ENCODE measurements at places on chromosomes 1 and 21.

GRCh38 chr1:30977511-30977910 is 69.0 kb upstream of the SDC3 start:
- DNase-seq, result no peak

- DNase-seq, result no peak
Observed at GRCh38 chr1:197358959-197359358, 90.9 kb downstream of the CRB1 start.

- DNase-seq, result no peak
Observed at GRCh38 chr1:169707912-169708604, 3.4 kb downstream of the SELL start.

DNA sequence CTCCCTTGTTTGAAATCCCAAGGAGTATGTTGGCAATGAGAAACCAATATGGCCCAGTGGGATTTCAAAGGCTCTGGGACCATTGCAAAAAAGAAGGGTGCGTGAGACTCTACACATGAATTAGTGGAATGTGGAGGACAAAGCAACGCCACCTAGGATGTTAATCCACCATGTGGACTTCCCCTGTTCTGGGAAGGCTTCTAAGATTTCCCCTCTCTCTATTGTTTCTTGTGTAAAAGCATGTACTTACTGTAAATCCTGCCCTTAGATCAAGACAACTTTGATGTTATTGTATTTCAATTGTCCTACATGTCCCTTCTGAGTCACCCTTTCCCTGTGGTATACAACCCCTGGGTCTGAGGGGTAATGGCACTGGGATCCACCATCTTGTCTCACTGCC is 4.7 kb upstream of the ACADM start:
- DNase-seq, result no peak

- DNase-seq, result no peak
Observed at GRCh38 chr1:28534671-28535070, 18.2 kb upstream of the TRNAU1AP start.

GRCh38 chr21:40070871-40071270 is 203.6 kb downstream of the PCP4 start:
- DNase-seq, result no peak

DNA sequence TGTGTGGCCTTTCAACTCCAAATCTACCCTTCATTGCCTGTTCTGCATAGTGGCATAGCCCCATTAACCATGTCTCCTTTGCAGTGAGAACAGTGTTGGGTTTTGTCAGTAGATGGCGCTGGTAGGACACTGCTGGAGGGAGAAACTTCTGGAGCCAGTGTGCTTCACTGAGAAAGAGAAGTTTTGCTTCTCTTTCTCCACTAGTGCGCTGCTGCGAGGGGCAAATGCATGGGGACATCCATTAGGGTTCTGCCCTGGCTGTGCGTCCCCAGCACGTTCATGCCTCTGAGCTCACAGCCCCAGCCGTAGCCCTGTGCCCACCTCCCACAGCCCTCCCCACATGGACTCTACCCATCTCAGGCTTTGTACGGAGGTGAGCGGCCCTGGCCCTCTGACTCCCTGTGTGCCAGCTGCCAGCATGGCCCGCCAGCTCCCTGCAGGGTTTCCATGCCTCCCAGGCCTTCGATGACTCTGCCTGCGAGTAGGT is 53.1 kb downstream of the RIMS3 start:
- DNase-seq, result peak; percentile 87

GRCh38 chr1:210883821-210884220 is 250.1 kb downstream of the KCNH1 start:
- DNase-seq, result no peak

DNA sequence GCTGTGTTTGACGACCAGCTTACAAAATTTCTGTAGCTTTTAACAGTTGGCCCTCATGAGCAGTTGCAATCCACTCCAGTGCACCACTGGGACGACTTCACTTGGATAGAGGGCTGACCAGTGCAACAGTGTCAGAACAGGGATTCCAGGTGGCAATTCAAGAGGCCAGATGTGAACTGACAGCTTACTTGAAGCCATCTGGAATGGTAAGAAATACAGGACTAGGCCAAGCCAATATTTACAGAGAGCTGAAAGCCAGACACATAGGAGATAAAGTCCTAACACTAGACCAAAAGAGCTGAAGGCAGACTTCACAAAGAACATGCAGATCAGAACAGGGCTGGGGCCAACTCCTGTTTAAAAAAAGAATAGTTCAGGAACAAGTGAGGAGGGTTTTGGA is 93.5 kb upstream of the NFIA start:
- DNase-seq, result no peak

- DNase-seq, result no peak
Observed at GRCh38 chr1:154703170-154703569, 95.2 kb upstream of the ADAR start.

DNA sequence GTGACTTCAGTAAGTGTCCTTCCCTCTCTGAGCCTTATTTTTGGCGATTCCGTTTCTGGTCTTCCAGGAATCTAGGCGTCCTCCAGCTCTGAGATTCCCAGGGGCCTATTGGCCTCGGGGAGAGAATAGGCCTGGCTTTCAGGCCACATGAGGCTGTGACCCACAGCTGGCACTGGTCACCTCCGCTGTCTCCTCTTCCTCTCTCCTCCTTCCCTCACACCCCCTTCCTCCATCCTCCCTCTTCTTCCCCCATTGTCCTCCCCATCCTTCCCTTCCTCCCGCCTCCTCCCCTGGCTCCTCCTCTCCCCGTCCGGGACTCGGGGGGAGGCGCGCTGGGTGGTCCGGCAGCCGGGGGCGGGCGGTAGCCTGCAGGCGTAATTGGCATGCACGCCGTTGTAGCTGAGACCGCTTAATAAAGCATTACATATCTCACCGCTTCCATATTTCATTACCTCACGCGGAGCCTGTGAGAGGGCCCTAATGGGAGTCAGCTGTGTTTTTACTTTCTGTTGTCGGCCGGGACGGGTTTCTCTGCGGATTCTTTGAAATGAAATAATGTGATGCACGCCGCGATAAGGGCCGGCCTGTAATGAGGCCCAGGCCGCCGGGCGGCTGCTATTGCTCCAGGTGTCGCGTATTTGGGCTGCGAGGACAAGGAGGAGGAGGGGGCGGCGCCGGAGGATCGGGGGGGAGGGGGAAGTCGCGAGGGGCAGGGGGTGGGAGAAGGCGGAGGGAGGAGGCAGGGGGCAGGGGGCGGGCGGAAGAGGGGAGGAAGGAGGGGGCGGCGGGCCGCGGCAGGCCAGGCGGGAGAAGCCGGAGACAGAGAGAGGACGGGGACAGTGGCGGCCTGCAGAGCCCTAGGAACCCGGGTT is 95.3 kb downstream of the FOXD2 start:
- peak; percentile 40 for DNase-seq

DNA sequence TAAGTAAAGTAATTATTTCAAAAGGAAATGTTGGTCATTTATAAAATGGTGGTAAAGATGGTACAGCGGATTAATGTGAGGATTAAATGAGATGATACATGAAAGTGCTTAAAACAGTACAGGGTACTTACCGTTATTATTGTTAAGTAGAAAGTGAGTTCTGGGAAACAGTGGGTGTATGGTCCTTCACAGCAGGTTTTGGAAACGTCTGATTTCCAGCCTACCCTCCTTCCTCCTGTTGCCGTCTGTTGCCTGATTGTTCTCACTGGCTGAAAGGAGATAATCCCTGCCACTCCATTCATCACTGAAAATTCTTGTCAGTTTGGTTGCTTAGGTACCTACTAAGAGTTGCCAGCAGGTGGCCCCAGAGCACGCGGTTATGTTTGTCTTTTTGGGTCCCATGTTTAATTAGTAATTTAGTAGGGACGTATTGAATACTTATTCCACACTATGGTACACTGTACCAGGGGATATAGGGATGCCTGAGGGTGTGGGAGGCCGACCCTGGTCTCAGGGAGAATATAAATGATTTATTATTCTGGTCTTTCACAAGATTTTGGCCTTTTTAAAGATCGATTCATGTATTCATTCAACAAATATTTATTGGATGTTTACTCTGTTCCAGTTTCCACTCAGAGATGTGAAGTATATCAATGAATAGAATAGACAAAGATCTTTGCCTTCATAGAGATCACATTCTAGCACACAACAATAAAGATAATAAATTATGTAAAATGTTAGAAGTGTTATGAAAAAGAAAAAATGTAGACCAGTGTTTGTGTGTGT is 30.8 kb upstream of the RPTN start:
- peak; percentile 73 for DNase-seq

GRCh38 chr21:46515109-46515508 is 56.4 kb downstream of the DIP2A start:
- peak; percentile 35 for DNase-seq

DNA sequence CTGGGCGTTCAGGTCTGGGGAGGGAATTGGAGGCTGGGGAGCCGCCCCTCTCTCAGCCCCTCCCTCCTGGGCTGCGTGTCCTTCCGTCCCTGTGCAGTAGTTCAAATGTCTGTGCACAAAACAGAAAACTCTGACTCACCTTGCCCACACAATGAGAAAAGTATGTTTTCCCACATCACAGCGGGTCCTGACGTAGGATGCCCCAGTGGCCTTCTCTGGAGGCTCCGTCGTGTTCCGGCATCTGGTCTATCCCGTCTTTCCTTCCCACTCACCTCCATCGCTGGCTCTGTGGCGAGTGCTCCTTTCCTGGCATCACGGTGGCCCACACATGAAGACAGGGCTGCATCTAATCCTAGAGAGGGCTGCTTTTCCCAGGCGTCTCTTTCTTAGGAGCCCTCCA is 224.0 kb downstream of the KAZN start:
- DNase-seq, result no peak

DNA sequence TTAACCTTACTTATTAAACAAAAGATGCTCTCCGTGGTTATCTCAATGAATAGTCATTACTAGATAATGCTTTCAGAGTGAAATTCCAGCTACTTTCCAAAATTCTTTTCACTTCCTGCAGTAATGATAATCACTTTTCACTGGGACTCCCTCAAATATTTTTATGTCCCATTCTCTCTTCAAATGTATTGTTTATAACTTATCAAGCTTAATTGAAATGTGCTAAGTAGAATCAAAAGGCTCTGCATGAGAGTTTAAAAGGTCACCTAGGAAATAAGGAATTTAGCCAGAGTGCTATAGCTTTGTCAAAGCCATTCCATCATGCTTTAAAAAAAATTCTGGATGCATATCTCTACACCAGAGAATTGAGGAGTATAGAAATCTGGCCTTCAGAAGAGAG is 106.4 kb downstream of the ODF2L start:
- DNase-seq, result no peak

GRCh38 chr1:158005224-158005623 is 11.8 kb downstream of the KIRREL1 start:
- no peak for DNase-seq

DNA sequence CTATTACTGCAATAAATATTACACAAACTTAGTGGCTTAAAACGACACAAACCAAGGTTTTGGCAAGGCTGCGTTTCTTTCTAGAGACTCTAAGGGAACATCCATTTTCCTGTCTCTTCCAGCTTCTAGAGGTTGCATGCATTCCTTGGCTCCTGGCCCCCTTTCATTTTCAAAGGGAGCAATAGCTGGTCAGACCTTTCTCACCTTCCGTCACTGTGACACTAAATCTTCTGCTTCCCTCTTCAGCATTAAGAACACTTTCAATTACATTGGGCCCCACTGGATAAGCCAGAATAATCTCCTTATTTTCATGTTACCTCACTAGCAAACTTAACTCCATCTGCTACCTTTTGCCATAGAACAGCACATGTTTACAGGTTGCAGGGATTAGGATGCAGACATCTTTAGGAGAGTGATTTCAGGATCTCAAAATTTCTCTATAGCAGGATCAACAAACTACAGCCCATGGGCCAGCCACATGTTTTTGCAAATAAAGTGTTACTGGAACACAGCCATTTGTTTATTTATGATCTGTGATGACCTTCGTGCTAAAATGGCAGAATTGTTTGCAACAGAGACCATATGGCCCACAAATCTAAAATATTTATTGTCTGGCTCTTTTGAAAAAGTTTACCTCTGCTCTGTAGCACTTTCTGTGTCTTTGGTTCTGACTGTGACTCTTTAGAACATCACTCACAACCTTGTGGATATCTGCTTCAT is 221.5 kb upstream of the SGIP1 start:
- DNase-seq, result no peak

DNA sequence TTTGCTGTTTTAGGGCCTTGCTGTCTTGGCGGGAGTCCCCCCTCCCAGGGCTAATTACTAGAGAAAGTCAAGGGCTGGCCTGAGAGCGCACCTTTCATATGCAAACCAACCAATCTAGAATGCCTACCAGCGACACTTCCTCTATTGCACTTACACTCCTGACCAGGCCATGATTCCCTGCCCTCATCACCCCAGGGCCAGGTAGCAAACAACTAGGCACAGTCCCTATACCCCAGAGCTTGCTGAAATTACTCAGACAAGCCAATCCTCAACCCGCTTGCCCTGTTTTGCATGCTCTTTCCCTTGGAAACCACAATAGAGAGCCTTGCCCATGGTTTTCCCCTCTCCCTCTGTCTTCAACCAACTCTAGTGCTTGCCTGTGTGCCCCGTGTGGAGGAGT is 70.3 kb downstream of the URB2 start:
- no peak for DNase-seq

GRCh38 chr1:23664837-23665795 is 26.5 kb upstream of the RPL11 start:
- DNase-seq, result peak; percentile 8

- DNase-seq, result no peak
Observed at GRCh38 chr1:240612811-240613210, 856 bp upstream of the GREM2 start.

DNA sequence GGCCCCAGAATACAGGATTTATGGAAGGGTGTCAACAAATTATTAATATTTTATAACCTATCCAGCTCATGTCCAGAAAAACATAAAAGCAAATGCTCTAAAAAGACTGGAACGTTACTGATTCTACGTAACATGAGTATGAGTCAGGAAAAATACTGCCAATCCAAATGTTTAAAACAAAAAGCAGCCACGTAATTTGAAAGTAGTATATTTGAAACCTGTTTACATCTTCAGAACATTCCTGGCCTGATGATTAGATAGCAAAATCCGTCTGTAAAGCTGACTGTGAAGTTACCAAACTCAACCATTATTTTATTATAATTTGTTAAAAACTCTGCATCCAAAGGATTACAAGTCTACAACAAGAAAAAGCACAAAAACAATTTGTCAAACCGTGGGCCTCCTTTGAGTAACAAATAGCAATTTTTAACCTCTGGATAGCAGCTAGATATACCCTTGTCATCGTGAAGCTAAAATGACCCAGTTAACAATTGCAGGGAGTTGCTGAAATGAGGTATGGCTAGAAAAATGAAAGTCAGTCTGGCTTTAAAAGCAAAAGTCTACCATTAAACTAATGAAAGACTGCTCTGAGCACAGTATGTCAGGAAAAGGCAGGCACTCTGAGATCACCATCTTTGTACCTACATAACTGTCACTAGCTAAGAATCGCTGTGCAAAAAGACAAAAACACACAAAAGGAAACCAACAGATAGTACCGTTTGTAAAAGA is 1.2 kb downstream of the UBR4 start:
- DNase-seq, result peak; percentile 9

- no peak for DNase-seq
Observed at GRCh38 chr21:17900281-17900989, 81.3 kb upstream of the C21orf91 start.
